ENCODE measurements at places on chromosomes 12 and 14.

- DNase-seq: no peak
Observed at GRCh38 chr14:55085060-55085660, 33.7 kb downstream of the MAPK1IP1L start.

- no peak for DNase-seq
Observed at GRCh38 chr12:57902478-57902969, 38.8 kb upstream of the ATP23 start.

DNA sequence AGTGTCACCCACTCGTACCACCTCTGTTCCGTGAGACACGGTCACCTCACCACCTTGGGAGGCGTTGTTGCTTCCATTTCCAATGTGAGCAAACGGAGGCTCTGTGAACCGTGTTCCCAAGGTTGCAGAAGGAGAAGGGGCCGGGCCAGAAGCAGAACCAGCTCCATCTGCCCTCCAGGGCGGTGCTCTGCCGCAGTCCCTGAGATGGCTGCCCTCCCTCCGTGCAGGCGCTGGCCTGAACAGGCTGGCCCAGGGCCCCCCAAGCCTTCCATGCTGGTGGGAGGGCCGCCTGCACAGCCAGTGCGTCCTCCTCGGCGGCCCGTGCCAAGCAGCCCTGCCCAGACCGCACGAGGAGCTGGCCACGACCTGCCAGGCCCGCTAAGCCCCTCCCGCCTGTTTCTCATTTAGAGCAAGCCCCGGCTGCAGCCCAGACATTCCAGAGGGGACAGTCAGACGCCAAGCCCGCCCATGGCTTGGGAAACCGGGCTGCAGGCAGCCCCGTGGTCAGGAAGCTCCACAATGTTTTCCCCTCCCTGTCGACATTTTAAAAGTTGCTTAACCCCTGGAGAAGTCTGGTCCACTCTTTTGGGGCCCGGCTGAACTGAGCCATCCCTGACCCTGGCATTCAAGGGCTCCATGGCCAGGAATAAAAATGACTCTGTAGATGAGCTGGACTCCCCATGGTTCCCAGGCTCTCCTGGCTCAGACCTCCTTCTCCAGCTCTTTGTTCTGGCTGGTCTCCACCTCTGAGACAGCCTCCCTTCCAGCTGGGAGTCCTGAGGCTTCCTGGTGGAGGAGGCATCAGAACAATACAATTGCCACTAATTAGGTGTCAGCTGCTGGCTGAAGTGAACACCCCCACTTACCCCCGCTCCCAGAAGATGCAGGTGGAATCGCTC lies 236.0 kb downstream of the BCL11B start:
- peak; percentile 98 for DNase-seq

GRCh38 chr12:91620992-91621391 lies 438.4 kb upstream of the DCN start:
- peak; percentile 18 for DNase-seq

DNA sequence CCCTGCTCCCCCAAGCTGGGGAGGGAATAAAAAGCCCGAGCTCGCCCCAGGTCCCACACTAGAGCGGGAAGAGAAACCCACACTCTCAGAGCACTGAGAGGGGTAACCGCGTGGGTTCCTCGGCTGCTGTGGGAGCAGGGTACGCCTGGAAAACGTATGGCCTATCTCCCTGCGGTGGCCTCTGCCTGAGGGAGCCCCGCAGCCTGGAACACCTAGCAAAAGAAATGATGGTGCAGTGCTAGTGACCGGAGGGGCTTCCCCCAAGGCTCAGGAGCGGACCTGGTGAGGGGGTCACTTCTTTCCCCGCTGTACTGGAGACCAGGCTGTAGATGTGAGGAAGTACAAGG lies 2.5 kb upstream of the OR4N2 start:
- no peak for DNase-seq

GRCh38 chr12:27905285-27906126 lies 67.0 kb downstream of the PTHLH start:
- DNase-seq: no peak

DNA sequence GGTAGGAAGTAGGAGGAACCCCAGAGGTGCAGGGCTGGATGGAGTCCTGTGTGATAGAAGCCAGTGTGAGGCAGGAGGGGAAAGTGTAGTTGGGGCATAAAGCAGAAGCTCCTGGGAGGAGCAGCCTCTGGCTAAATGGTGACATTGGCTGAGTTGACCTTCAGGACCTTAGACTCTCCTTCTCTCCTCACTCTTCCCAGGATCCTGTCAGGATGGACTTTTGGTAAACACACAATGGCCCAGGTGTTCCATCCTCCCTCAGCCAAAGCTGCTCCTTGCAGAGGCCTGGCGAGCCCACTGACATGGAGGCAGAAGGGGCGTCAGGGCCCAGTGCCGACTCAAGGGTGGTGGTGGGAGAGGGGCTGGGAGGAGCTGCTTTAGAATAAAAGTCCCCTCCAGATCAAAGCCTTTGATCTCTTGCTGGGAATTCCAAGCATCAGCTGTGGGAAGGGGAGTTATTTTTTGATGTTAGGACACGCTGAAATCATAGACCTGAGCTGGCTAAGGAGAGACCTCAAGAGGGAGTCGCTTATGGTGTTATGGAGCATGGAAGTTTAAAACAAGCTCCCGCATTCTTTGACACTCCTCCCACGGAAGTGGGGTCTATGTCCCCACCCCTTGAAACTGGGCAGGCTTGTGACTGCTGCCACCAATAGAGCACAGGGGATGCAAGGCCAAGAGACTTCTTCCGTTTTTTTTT lies 44.1 kb downstream of the SMIM41 start:
- no peak for DNase-seq

GRCh38 chr14:69013943-69014782 lies 35.1 kb upstream of the ACTN1 start:
- peak; percentile 65 for DNase-seq

GRCh38 chr14:72664651-72665050 lies 229.2 kb downstream of the DPF3 start:
- DNase-seq: no peak

DNA sequence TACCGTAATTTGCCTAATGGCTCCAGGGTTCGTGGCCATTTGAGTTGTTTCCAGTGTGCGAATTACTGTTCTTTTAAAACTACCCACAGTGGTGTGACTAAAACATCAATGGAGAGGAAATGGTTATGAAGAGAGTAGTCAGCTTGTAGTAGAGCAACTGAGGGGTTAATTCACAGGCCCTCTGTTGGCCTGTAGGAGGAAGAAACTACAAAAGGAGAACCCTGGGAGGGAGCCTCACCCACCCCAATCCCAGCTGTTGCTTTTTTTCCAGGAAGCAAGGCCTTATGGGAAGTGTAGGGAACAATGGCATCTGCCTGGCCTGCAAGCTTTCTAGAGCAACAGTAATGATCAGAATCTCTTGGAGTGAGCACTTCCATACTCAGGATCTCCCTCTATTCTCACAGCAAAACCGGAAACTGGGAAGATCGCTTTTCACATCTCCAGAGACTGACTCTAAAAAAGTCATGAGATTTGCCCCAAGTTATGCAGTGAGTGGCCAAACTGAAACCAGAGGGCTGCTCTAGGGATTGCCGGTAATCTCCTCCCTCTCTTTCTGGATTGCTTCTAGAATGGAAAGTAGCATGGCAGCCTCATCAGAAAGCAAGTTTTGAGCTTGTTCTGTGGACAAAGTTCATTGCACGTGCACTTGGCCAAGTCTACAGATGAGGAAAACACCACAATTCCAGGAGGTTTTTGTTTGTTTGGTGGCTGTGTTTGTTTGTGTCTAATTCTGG lies 125.3 kb upstream of the PWP1 start:
- DNase-seq: no peak

DNA sequence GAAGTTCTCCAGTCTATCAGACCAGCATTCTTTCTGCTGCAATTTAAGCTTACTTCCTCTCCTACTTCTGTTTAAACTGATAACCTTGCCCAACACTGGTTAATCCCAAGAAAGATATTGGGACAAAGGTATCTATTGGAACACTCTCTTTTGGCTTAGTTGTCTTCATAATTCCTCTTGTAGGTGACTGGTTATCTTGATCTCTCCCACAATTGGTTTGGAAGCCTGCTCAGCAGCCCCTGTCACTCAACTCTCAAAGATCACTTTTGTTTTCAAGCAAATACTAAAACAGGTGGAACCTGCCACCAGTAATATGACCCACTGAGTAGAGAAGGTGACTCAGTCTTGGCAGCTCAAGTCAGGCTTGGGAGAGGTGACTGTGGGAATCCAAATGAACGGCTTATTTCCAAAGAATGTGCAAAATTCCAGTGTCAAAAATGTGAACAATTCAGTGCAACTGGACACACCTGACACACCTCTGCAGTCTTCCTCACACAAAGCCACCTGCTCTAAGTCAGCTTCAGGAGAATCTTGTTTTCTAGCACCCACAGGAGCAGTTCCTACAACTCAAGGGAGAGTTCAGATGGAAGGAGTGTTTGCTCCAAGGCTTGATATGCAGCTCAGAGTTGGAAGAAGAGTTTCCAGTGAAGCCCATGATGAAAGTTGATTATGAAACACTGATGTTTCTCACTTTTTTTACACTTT lies 83.2 kb upstream of the SLC38A2 start:
- no peak for DNase-seq

DNA sequence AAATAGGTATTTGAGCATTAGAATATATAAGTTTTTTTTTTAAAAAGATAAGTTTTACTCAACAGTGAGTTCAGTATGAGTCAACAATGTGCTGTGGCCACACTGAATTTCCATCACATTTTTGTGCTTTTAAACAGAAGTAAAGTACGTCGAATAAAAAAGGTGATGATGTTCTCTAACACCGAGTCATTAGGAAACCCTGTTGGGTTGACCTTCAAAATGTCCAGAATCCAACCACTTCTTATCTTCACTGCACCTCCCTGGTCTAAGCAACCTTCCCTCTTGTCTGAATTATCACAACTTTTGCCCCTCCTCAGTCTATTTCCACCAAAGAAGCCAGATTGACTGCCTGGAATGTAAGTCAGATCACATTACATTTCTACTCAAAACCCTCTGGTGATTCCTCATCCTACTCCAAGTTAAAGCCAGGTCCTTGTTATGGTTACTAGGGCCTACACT lies 43.0 kb upstream of the SYCP3 start:
- peak; percentile 75 for DNase-seq

GRCh38 chr12:25689996-25690501 lies 137.0 kb upstream of the LMNTD1 start:
- peak; percentile 77 for DNase-seq

GRCh38 chr12:27177706-27178105 lies 66.4 kb upstream of the STK38L start:
- peak; percentile 94 for DNase-seq

DNA sequence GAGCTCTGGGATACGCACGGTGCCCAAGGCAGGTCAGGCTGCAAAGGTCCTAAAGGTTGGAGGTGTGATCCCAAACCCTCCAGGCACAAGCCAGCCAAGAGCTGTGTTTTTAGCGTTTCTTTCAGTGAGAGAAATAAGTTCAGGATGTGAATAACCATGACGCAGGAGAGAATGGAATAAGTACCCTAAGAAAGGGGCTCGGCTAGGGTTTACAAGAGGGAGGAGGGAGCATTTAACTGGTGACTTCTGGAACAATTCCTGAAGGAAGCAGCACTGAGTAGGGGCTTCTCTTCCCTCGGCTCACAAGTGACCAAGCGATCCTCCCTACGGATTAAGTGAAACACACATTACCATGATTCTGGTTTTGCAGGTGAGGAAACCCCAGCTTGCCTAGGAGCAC lies 29.4 kb downstream of the SSH1 start:
- DNase-seq: no peak

DNA sequence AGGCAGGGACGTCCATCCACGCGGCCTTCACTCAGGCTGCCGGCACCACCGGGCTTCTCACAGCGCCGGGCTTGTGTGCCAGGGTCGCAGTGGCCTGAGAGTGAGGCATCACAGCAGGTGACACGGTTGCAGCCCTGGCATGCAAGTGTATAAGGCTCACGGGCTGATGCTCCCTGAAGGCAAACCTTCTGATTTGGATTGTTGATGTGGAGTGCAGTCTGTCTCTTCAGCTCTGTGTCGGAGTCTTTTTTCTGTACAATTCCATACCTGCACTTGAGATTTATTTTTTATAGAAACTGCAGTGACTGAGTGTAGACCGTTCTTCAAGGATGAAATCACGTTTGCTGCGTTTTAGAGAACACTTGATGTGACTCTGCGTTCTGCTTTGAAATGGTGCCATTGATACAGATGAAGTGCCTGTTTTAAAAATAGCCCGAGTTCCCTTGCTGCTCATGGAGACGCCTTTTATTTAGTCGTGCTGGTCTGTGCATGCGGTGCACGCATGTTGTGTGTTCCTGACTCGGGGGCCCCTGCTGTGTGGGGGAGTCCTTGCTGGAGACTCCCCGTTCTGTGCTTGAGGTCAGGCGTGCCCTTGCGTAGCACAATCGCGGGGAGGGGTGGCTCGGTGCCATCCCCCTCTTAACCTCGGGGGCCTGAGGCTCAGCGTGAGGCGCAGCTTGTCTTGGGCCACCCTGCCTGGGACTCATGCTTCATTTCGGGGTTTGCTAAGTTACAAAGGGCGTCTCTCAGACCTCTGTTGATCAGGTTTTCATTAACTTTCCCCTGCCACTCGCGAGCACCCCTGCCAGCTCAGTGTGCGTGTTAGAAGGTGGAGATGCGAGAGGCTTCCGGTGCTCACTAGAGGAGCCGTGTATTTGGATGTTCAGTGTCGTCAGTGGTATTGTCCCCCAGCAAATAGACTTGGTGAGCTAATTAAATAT lies 21.6 kb upstream of the AMN start:
- no peak for DNase-seq

GRCh38 chr14:37729218-37729617 lies 133.8 kb downstream of the TTC6 start:
- no peak for DNase-seq

DNA sequence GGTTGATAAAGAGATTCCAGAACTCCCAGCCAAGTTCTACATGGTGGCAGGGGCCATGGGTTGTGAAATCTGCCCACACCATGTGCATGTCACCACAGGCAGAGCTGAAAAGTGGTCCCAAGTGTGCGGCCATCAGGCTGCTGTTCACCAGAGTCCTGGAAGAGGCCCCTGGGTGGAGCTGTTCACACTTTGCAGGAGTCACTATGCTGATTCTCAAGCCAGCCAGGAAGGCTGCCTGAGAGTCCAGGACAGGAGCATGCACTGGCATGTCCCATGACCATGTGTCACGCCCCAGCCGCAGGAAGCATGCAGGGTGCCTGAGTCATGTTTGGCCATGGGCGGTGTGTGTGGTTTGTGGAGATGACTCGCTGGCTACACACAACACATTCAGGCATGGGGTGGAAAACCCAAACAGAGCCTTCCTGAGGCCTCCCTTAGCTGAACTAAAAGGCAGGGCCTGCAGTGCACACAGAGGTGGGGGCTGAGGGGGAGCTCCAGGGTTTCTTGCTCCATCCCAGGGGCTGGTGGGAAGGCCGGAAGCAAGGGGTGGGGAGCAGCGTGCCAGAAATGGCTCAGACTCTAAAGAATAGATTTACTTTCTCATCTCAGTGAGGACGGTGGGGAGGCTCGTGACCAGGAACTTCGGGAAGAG lies 19.4 kb downstream of the ABCB9 start:
- DNase-seq: peak; percentile 99
